ENCODE measurements at places on chromosomes 12 and 14. TPM values are rescaled to one million over a fixed set of nuclear protein-coding genes. Genes with fewer than 3 reads are reported as not detected.

The TUBA1C gene
- total RNA-seq = 523 TPM

The MAP1LC3B2 gene
- not detected for total RNA-seq

The PZP gene
- 0.88 TPM for total RNA-seq

The NELL2 gene
- total RNA-seq = 0.62 TPM

The TTC9 gene
- not detected for total RNA-seq

All from endothelial cell of umbilical vein (primary cell).